ENCODE measurements at places on chromosomes 16 and 17.

DNA sequence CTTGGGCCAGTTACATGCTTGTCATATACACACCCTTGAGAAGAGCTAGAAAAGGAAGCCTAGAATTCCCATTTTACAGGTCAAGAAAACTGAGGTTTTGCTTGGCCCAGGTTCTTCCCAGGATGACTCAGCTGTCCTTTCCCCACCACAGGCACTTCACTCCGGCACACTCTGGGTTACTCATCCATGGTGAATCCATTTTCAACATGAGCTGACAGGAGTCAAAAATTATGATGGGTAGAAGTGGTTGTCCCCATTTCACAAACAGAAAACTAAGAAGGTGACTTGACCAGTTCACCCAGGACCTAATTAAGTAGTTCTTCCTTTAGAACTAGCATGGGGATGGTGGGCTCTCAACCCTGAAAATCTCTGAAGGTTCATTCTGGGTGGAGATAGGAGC, 67.2 kb downstream of the USP22 start:
- no peak for DNase-seq

DNA sequence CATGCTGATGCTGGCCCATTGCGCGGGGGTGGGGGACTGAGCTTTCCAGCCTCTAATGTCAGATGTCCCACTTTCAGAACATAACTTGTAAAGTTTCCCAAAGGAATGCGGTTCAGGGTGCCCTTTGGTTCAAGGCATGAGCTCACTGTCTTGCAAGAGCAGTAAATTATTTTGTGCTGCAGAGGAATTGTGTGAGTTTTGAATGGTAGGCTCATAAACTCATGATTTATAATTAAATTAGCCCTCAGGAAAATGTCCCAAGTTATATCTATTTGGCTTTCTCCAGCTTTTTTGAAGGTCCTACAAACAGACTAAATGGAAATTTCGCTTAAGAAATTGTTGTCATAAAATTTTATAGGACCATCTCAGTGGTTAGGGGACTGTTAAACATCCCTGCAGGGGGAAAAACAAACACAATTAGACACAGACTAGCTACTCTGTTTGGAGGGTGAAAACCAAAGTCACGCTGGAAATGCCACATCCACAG, 321.8 kb downstream of the HS3ST3B1 start:
- no peak for DNase-seq

DNA sequence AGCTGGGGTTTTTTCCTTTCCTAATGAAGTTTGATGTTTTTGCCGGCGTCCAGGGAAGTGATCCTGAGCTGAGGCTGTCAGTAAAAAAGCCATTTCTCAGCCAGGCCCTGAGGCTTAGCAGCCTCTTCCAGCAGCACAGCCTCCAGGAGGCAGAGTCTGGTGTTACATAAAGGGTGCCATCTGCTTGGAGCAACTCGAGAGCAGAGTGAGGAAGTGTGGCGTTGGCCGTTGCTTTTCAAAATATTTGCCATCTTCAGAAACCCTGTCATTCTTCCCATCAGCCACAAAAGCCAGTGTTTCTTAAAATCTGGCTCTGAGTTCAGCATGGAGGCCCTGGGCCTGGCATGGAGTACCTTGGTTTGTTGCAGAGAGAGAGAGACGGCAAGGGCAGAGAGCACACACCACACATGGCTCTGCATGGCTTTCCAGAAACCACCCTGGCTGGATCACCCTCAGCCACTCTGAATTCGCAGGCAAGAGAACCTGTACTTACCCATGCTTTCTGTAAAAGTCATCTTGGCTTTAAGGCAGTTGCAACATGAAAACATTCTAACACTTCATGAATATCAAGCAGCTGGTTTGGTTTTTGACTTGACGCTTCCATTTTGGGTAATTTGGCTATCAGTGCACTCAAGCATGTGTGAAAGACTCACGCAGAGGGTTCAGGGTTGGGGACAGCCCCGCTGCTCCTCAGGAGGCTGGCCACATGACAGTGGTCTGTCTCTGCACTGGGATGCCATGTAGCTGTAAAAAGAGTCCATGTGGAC, 21.0 kb downstream of the PMM2 start:
- DNase-seq, result no peak

DNA sequence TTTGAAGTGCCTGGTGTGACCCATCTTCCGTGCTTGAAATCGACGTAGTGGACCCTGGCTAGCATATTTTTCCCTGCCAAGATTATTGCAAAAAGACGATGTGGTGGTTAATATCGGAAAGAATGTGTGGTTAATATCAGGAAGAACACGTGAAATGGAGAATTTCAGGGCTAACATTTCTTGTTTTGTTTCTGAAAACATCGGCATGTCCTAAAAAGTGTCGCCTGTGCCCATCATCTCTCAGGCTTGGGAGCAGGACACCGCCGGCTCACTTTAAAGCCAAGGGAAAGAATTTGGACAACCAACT, 345 bp upstream of the DCXR start:
- no peak for DNase-seq

- DNase-seq, result no peak
Measured at GRCh38 chr16:3015865-3016521, 2.0 kb downstream of the CLDN6 start.

DNA sequence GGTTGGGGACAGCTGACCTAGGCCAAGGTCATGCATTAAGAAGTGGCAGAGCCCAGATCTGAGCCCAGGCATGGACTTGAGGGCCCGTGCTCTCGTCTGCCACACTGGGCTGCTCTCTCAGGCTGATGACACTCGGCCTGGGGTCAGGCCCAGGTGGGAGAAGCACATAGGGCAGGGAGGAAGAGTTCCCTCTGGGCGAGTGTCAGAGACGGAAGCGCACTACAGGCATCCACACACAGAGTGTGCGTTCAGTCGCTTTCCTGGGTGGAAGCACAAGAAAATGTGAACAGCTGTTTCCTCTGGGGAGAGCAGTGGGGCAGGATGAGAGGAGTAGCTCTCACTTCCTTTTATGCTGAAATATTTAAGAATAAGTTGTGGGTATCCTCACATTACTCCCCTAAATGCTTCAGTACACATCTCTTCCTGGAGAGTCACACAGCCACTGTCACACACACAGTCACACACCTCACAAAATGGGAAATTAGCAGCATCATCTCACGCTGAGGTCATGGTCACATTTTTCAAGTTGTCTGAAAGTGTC, 59.7 kb downstream of the B9D1 start:
- no peak for DNase-seq

- DNase-seq, result peak; percentile 70
Measured at GRCh38 chr17:37770631-37771518, 26.0 kb upstream of the HNF1B start.

DNA sequence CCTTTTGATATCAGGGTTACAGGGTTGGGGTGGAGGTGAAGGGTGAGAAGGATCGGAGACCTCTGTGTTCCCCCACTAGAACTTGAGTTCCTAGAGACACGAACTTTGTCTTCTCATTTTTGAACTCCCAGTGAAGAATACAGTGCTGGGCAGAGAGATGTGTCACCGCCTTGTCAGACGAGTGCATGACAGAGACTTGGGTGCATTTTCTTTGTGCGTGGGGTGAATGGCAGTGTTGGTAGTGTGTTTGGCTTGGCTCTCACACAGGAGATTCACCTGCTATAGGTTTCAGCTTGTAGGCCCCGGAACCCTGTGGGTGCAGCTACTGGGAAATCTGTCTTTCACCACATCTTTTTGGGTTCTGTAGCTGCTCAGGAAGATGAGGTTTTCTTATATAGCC, 40.0 kb upstream of the CCR7 start:
- DNase-seq, result no peak

DNA sequence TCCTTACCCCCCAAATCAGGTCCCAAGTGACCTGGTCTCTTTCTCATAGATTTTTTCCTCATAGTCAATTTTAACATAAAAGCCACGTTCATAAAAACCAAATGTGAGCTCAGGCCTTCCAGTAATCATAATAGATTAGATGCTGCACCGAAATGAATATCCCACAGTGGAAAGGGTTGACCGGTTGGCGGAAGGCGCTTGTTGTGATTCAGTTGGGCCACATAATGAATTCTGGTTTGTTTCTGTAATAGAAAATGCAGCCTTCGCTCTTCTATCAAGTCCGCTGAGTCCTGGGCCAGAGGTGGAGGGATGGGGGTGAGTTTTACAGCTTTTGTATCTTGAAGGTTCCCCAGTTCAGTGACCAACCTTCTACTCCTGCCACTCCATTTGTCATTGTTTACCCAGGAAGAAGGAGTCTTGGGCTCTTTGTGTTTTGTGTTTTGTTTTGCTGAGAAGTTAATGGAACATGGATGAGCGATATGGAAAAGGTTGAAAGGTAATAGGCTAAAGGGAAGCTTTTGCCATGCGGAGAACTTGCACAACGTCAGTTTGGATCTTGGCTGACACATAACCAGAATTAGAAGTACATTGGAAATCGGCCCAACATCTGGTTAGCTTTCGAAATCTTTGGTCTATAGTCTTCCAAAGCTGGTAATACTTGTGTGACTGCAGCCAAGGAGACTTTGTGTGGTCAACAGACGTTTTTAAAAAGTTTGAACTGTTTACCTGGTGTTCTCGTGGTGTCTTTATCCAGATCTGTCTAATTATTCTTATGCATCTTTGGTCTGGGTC, 89.5 kb downstream of the CLEC16A start:
- DNase-seq, result peak; percentile 91

DNA sequence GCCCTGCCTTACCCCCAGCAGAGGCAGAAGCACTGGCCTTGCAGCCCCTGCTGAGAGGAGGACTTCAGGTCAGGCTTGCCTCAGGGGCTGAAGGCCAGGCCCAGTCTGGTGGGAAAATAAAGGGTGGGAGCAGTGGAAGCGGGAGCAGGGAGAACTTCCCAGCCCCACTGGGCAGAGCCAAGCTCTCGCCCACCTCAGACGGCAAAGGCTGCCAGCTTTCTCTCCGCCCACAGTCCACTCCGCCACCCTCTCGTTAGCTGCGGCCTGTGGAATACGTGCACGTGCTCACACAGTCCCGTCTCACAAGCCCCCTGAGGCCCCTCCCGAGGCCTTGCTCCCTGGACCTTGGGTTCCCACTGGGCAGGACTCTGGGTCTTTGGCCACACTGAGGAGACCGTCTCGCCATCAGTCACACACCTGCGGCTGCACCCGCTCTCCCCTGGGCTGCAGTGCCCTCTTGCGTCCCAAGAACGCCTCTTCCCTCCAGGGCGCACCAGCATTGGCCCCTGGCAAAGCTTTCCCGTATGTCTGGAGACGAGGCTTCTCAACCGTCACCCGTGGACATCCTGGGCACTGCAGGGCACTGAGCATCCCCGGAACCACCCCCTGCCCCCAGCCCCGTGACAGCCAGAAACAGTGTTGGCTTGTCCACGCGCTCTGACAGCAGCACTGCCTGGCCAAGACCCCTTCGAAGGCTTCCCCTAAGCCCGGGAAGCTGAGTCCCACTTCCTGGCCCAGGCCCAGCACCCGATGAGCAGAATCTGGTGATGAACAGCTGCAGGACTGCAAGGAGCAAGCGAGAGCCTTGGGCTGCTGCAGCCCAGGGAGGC, 8.3 kb downstream of the MRPL28 start:
- DNase-seq, result peak; percentile 79

DNA sequence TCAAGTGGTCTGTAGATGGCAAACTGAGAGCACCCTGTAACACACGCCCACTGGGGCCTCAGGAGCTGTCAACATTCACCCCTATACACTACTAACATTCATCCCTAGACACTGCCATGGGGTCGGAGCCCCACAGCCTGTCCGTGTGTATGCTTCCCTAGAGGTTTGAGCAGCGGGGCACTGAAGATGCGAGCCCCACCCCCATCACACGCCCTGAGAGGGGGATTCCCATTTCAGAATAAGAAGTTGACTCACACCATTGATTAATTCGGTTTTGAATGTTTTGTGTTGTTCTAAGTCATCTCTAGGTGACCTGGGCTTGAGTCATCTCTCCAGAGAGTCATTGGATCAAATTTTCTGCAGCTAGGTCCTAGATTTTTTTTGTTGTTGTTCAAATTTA, 37.3 kb upstream of the MMD start:
- DNase-seq, result peak; percentile 94

GRCh38 chr16:1746693-1747195, 24.6 kb downstream of the NME3 start:
- DNase-seq, result peak; percentile 72

DNA sequence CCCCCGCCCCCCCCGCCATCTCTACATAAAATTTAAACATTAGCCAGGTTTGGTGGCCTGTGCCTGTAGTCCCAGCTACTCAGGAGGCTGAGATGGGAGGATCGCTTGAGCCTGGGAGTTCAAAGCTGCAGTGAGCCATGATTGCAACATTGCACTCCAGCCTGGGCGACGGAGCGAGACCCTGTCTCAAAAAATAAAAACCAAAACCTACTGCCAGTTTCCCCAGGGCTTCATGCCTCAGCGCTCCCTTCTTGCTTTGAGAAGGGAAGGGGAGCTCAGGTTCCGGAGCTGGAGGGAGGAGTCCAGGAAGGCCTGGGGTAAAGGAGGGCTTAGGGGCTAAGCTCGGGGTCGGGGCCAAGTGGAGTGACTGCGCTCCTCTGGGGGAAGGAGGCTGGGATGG, 20.5 kb downstream of the PLCD3 start:
- DNase-seq, result no peak

DNA sequence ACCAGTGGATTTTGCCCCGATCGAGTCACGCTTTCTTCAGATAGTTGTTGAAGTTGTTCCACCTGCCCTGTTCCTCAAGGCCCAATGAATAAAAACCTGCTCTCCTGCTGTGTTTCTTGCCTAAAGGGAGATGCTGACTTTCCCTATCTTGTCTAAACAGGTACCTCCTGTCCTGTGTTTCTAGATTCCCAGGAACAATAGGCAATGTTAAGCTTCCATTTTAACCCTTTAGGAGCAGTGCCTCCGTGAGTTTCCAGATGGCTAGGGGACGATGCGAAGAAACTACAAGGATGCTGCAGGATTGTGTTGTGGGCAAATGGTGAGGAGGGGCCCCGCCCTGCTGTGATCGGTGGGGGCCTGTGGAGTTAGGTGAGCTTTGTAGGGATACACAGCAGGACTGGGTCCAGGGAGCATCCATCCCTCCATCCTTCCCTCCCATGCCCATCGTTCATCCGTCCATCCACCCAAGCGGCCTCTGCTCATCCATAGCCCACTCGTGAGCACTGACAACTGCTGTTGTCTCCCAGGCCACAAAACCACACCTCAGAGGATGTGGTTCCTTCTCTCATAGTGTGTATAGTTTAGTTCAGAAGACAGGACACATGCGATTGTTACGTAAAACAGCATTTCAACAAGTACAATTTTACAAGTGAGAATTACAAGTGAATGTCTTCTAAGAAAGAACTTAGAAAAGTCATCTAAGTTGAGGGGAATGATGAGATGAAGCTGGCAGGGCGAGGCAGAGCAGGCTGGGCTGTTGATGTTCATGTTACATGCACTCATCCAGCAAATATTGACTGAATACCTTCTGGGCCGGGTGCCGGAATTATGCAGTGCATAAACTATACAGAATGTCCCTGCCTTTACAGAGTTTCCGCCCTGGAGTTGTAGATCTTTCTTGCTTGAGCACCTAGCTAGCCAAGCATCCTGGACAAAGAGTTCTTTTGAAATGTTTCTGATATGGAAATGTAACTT, 5.2 kb downstream of the ARSG start:
- no peak for DNase-seq

DNA sequence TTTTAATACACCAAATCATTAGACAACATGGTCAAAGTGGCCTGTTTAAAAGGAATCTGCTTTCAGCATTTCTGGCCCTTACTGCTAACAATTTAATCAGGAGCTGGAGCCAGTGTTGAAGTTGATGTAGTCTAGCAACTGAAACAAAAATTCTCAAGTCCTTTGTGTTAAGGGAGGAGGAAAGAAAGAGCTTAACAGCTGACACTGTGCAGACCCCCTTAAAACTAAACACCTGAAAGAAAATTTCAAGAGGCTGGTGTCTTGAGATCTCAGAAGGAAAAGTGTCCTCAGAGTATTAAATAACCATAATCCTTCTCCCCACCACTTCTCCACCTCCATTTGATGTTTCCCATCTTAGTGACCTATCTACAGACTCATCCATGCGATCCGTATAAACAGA, 232.1 kb downstream of the FTO start:
- DNase-seq, result no peak

- peak; percentile 83 for DNase-seq
Measured at GRCh38 chr16:66275775-66276428, 90.6 kb upstream of the CDH5 start.
